ENCODE measurements at places on chromosomes 4 and X.
A peak's percentile ranks its signal among the peaks of the same experiment; 100 is the strongest.

DNA sequence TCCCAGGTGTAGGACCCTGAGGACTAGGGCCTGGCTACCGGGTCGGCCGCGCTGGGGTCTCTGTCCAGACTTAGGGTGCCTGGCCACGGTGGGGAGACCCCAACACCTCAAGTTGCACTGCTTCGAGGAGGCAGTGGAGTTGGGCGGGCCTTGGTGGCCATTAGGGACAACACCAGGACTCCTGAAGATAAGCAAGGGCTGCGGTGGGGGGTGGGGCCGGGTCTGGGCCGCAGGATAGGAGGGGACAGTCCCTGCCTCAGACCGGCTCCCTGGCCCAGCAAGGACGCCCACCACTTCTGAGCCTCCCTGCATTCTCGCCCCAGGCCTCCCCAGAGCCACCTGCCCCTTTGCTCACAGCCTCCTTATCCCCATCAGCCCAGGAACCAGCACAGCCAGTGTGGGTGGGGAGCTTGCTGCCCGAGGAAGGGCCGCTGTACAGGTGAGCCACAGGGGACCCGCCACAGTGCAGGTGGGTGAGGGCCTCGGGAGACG lies 5.5 kb upstream of the MXD4 start:
- DNase-seq: no peak

DNA sequence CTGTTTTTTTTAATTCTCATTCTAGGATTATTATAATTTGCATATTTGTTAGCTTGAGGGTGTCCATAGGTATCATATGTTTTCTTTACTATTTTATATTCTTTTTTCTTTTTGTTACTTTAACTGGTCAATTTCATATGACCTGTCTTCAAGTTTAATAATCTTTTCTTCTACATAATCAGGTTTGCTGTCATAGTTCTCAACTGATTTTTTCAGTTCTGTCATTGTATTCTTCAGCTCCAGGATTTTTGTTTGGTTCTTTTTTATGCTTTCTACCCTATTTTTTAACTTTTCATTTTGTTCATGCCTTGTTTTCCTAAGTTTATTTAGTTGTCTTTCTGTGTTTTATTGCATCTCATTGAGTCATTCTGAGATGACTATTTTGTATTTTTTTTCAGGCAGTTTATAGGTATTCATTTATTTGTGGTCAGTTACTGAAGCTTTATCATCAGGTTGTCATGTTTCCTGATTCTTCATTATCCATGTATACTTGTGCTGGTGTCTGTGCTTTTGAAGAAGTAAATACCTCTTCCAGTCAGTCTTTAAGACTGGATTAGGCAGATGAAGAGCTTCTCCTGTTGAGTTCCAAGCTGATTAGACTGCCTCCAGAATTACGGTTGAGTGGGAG lies 220.3 kb upstream of the VEGFC start:
- peak; percentile 7 for DNase-seq

GRCh38 chr4:45043911-45044310 lies 317.6 kb upstream of the GNPDA2 start:
- no peak for DNase-seq

DNA sequence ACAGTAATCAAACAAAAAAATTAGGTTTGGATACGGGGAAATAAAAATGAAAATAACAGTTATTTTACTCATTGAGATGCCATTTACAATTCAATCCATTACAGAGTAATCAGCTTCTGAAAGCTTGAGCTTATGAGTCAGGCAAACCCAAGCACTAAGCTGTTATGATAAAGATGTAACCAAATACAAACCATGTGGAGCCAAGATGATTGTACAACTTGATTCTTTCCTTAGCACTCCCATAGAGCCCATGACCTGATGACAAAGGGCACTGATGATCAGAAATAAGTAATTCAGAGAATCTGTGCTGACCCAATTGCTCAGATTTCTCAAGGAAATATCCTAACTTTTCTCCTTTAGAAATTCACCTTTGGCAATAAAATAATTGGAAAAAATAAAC lies 40.5 kb upstream of the PRKG2 start:
- DNase-seq: peak; percentile 76
